Activated CD4-positive, CD25-positive, alpha-beta regulatory T cell treated with anti-CD3 and anti-CD28 coated beads, Interleukin-2, amount 50 U/mL, for 72 hours (primary cell): ENCODE measurements at places on chromosomes 7 and 10.

DNA sequence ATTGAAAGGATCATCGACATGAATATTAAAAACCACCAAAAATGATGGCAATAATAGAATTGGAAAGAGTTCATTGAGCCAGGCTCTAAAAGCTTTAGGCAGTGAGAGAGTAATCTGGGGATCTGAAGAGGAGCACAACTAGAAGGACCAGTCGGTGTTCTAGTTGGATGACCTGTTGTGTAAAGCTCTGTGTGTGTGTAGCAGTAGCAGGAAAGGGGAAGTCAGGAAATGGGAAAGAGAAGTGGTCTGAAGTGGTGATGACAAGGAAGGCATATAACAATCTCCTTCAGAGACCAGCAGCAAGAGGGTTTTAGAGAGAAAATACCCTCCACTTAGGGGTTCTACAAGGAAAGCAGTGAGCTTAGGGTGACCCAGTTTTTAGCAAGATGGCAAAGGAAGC is 539.2 kb downstream of the HTR7 start:
- no peak for DNase-seq

- DNase-seq: no peak
Measured at GRCh38 chr10:6788731-6789130, 208.7 kb upstream of the PRKCQ start.

DNA sequence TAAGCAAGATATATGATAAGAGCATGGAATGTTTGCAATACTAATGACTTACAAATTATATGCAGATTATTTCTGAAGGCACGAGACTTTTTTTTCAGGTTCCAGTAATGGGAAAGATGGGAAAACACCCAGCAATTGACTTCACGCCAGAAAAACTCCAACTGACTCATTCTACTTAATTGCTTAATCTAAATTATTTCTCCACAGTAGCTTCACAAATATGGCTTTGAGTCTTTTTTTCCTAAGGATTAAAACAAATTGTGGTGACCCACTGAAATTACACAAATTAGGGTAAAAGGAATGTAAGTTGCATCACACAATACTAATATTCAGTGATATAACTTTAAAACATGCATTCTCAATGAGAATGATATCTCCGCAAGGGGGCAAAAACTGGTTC is 138.7 kb downstream of the GNAI1 start:
- DNase-seq: no peak

- no peak for DNase-seq
Measured at GRCh38 chr7:32364581-32364980, 125.6 kb downstream of the LSM5 start.

DNA sequence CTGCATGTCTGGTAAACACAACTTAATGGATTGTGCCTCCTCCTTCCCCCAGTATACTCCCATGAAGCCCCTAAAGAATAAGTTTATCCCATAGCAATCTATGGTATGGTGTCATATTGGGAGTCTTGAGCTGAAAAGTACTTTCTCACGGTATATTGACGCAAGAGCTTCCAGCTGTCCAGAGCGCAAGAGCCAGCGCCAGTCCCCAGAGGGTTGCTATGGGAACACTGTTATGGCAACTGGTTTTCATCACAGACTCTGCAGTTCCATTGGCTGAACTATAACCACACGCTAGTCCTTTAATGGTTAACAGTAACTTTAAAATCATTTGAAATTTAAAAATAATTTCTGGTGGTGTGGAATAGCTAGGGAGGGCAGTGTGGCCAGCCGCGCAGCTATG is 46.9 kb downstream of the PRPF18 start:
- no peak for DNase-seq

- no peak for DNase-seq
Measured at GRCh38 chr10:43195557-43195956, 57.3 kb downstream of the CSGALNACT2 start.

DNA sequence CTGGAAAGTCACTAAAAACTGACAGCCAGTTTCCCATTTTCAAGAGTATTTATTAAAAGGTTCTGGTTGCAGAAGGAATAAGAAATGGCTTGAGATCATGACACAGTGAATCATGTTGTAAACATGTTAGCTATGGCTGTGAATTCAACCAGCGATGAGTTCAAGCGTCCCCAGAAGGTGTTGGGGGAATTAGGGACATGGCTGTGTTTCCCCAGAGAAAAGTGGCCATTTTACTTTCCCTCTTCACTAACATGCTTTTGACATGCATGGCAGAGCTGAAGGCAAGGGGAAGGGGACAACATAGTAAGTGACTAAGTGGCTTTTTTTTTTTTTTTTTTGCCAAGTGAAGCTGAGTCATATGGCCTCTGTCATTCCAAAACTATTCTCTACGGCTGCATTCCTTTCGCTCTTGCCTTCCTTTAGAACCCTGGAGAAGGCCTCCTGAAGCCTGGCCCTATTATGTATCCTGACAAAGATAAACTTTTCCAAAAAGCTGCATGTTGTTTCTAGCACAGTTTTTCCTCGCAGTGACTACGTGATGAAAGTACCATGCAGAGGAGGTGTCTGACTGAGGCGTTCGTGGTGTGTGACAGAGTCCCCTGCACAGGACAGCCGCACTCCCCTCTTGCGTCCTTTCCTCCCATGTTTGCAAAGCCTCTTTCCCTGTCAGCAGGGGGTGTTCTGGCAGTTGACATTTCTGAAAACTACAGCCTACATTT is 46.9 kb downstream of the EGFR start:
- DNase-seq: no peak

- DNase-seq: no peak
Measured at GRCh38 chr10:29756451-29756850, 121.7 kb upstream of the SVIL start.

DNA sequence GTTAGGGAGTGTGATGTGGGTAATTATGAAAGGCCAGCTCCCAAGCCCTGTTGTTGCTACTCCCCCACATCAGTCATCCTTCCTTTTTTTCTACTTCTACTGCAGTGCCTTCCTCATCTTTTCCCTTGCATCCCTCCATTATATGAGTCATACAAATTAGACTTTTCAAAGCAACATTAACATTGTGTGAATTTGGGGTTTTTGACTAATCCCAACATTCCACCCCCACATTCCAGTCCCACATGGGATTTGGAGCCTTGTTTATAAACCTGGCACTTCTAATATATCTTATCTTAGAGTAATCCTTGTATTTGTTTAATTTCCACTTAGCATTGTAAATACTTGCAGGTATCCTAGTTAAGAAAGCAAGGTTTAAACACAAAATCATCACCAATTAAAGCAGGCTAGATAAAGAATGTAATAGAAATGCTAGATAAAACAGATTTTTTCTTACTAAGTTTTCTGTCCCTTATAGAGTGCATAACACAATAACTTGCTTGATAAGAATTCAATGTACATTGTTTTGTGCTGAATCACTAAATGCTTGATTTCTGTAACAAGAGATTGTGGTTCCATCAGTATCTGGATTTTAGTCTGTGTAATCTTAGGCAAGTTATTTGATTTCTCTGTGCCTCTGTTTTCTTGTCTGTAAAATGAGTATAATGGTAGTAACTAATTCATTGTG is 165.8 kb downstream of the CFTR start:
- DNase-seq: no peak

- no peak for DNase-seq
Measured at GRCh38 chr10:68088740-68089139, 13.7 kb upstream of the HERC4 start.

GRCh38 chr7:34761206-34761605 is 103.2 kb downstream of the NPSR1 start:
- DNase-seq: no peak

- DNase-seq: no peak
Measured at GRCh38 chr10:71999360-72000072, 35.3 kb downstream of the CHST3 start.

- no peak for DNase-seq
Measured at GRCh38 chr7:96416116-96416515, 94.2 kb upstream of the SLC25A13 start.

- DNase-seq: no peak
Measured at GRCh38 chr7:140317597-140317996, 80.7 kb downstream of the SLC37A3 start.

DNA sequence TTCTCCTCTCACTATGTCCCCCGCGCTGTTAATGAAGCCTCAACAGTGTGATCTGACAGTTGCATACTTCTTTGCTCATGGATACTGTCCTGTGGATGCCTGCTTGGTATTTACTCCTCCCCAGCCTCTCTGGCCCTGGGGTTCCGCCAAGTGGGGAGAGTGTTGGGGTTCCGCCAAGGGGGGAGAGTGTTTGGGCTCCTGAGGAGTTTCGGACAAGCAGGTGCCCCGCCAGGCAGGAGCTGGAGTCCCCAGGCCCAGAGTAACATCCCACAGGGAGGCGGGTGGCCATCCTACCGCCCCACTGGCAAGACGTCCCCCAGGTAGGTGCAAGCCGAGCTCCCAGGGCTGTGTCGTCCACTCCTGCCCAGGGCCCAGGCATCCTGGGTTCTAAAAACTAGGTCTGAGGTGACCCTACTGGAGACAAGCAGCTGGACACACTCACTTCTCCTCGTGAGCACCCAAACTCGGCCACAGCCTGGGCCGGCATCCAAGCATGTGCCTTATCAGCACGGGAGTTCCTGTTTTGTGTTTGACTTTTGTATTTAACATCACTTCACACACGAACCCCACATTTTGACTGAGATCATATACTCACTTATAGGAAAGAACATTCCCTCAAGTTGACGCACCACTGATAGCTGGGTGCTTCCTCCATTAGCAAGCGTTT is 34.2 kb downstream of the CAMK2B start:
- peak; percentile 15 for DNase-seq

GRCh38 chr7:24477398-24478136 is 95.7 kb upstream of the PALS2 start:
- no peak for DNase-seq

DNA sequence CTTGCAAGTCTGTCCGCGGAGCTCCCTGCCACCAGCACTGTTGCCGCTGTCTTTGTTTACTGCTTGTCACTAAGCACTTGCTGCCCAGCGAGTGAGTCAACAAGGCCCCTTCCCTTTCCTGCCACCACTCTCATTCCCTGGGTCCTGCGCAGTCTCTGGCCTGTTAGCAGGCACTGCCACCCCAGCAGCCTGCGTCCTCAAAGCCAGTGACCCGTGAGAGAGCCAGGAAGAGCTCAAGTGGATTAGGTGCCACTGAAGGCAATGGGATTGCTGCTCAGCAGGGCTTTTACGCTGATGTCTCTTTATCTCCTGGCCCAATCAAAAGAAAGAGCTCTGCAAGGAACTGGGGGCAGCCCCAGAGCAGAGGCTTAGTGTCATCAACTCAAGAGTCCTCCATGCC is at the start of gene FRMPD2:
TSS of gene FRMPD2 (minus strand) at position 61 of the 400 bp plus-strand sequence. CDS start 129 bp downstream, outside the sequence.
- DNase-seq: no peak

- DNase-seq: no peak
Measured at GRCh38 chr10:58027426-58027825, 240.3 kb downstream of the IPMK start.

GRCh38 chr10:11869219-11869618 is 46.1 kb downstream of the PROSER2 start:
- DNase-seq: no peak

GRCh38 chr10:48782386-48782785 is 97.7 kb downstream of the WDFY4 start:
- no peak for DNase-seq

GRCh38 chr7:116280803-116281202 is 70.5 kb downstream of the TES start:
- no peak for DNase-seq

- DNase-seq: no peak
Measured at GRCh38 chr7:37768611-37769010, 79.8 kb upstream of the NME8 start.

- no peak for DNase-seq
Measured at GRCh38 chr7:139232904-139233303, 1.9 kb downstream of the UBN2 start.

GRCh38 chr10:49610458-49611165 is 502 bp downstream of the SLC18A3 start:
- peak; percentile 27 for DNase-seq
